HFFc6 (cell line): ENCODE measurements at places on chromosomes 5 and 9. TPM values are rescaled to one million over a fixed set of nuclear protein-coding genes. Genes with fewer than 3 reads are reported as not detected.

ANKRD18A gene
- 1.3 to 2.9 TPM in 2 of 3 replicates, not detected in the other for total RNA-seq

NUTM2G gene
- not detected in 3 replicates for total RNA-seq

DRD1 gene
- not detected in 3 replicates for total RNA-seq

GDA gene
- total RNA-seq = not detected in 2 replicates

CTSV gene
- total RNA-seq = 0.24 to 0.27 TPM in 2 of 3 replicates, not detected in the other

GRCh38 chr5:78404682-78405293 is 44.4 kb downstream of the SCAMP1 start:
- H3K27me3 ChIP-seq = peaks cover 4% of the 10 kb centered on the region; the same call in 1 of the 2 replicates
- H3K36me3 ChIP-seq = peaks cover 6% of the 10 kb centered on the region; the same call in 1 of the 2 replicates
- DNase-seq = no peak
- no peak overlapping the region for H3K27ac ChIP-seq
- peaks cover 37% of the 10 kb centered on the region for H3K4me1 ChIP-seq
- H3K4me3 ChIP-seq = no peak overlapping the region

DNA sequence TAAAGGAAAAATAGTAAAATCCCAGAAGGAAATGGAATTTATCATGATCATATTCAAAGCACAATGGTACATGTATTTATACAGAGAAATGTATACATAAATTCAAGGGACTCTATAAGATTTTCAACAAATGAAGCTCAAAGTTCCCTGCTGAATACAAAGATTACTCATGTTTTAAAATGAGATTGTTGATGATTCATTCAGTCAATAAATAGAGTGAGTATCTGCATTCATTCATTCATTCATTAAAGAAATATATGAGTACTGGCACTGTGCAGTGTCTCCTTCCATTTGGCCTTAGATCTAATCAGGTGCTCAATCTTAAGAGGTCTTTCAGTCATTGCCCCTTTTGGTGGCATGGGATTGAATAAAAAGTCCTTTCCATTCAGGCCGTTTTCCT is 310.0 kb downstream of the KIAA0825 start:
- no peak overlapping the region for H3K27ac ChIP-seq
- no peaks in the 10 kb centered on the region for H3K27me3 ChIP-seq
- no peak for DNase-seq
- H3K36me3 ChIP-seq = no peaks in the 10 kb centered on the region

GRCh38 chr9:26833792-26834191 is 58.8 kb downstream of the CAAP1 start:
- H3K4me3 ChIP-seq = no peak overlapping the region
- H3K27me3 ChIP-seq = peaks cover 2% of the 10 kb centered on the region; the same call in 1 of the 2 replicates
- H3K36me3 ChIP-seq = peaks cover 5% of the 10 kb centered on the region; the same call in 1 of the 2 replicates
- H3K4me1 ChIP-seq = peaks cover 17% of the 10 kb centered on the region
- no peak overlapping the region for H3K27ac ChIP-seq

- no peaks in the 10 kb centered on the region for H3K4me1 ChIP-seq
- DNase-seq = peak; percentile 58
- no peak overlapping the region for H3K27ac ChIP-seq
- peaks cover 43% of the 10 kb centered on the region for H3K27me3 ChIP-seq
These were observed 10.8 kb downstream of the OR13J1 start for GRCh38 chr9:35859310-35859989.

GRCh38 chr9:135050072-135050990 is 37.1 kb upstream of the OLFM1 start:
- no peaks in the 10 kb centered on the region for H3K36me3 ChIP-seq
- H3K27ac ChIP-seq = no peak overlapping the region
- DNase-seq = no peak
- H3K27me3 ChIP-seq = peaks cover 14% of the 10 kb centered on the region
- H3K4me3 ChIP-seq = no peak overlapping the region

GRCh38 chr9:134909511-134910481 is 7.9 kb downstream of the FCN1 start:
- H3K4me3 ChIP-seq = no peak overlapping the region
- H3K36me3 ChIP-seq = no peaks in the 10 kb centered on the region
- DNase-seq = no peak
- no peaks in the 10 kb centered on the region for H3K4me1 ChIP-seq
- H3K27me3 ChIP-seq = peaks cover 34% of the 10 kb centered on the region
- H3K27ac ChIP-seq = no peak overlapping the region

- DNase-seq = no peak
- H3K27me3 ChIP-seq = peaks cover 4% of the 10 kb centered on the region
- no peak overlapping the region for H3K4me3 ChIP-seq
- H3K36me3 ChIP-seq = no peaks in the 10 kb centered on the region
- H3K27ac ChIP-seq = no peak overlapping the region
- H3K4me1 ChIP-seq = peaks cover 8% of the 10 kb centered on the region
These were observed 146.8 kb downstream of the LURAP1L start for GRCh38 chr9:12921621-12922020.

- no peak for DNase-seq
- H3K27ac ChIP-seq = no peak overlapping the region
- no peaks in the 10 kb centered on the region for H3K36me3 ChIP-seq
- H3K4me3 ChIP-seq = no peak overlapping the region
These were observed 60.6 kb downstream of the COMMD10 start for GRCh38 chr5:116145416-116145815.

- no peak for DNase-seq
- H3K27me3 ChIP-seq = no peaks in the 10 kb centered on the region; the same call in 1 of the 2 replicates
- peaks cover 12% of the 10 kb centered on the region for H3K4me1 ChIP-seq
- H3K4me3 ChIP-seq = no peak overlapping the region
- H3K36me3 ChIP-seq = no peaks in the 10 kb centered on the region
These were observed 10.9 kb downstream of the FYB1 start for GRCh38 chr5:39208471-39208870.
